Dermis blood vessel endothelial cell (primary cell): ENCODE measurements at places on chromosomes 6 and 20. TPM values are rescaled to one million over a fixed set of nuclear protein-coding genes. Genes with fewer than 3 reads are reported as not detected.

Gene APOM
- total RNA-seq: 0.34 and 0.37 TPM in 2 replicates

Gene BPIFB1
- total RNA-seq: not detected in 2 replicates

Gene ENPP4
- 4.9 and 6.9 TPM in 2 replicates for total RNA-seq

Gene TP53TG5
- total RNA-seq: not detected in 2 replicates

Gene VSX1
- not detected in 2 replicates for total RNA-seq

Gene F13A1
- total RNA-seq: not detected in 2 replicates

Gene SHLD1
- 2.6 and 3.4 TPM in 2 replicates for total RNA-seq
